ENCODE measurements at places on chromosomes 1 and 21.

GRCh38 chr1:12424793-12425192 lies 193.2 kb downstream of the DHRS3 start:
- no peak for DNase-seq

DNA sequence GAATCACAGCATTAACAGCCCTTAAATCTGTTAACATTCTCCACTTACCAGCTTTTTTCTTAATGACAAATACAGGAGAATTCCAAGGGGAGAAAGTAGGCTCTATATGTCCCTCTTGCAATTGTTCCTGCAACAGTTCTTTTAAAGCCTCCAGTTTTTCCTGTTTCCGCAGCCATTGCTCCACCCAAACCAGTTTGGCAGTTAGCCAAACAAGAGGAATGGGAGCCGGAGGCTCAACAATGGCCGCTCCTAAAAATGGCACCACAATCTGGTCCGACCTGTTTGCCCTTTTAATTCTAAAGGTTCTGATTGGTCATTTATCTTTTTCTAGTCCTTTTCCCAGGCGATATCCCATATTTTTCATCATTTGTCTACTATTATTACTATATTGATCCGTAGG lies 14.0 kb upstream of the L1TD1 start:
- no peak for DNase-seq

GRCh38 chr1:119222271-119222670 lies 81.8 kb upstream of the WARS2 start:
- DNase-seq = no peak

DNA sequence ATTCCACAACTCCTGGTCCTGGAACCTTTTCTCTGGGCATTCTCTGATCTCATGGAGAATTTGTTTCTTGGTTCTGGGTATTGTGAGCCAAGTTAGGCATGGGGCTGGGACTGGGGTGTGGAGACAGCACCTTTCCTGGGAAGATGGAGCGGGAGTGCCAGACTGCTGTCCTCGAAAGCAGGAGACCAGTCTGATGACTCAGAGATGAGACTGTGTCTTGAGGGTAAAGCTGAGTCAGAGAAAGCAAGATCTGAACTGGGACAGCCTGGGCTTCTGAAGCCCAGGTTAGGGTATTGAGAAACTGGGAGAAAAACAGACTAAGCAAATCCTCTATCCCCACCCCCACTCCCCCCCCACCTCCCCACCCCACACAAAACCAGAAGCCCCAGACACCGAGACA lies 2.2 kb upstream of the KANK4 start:
- no peak for DNase-seq

DNA sequence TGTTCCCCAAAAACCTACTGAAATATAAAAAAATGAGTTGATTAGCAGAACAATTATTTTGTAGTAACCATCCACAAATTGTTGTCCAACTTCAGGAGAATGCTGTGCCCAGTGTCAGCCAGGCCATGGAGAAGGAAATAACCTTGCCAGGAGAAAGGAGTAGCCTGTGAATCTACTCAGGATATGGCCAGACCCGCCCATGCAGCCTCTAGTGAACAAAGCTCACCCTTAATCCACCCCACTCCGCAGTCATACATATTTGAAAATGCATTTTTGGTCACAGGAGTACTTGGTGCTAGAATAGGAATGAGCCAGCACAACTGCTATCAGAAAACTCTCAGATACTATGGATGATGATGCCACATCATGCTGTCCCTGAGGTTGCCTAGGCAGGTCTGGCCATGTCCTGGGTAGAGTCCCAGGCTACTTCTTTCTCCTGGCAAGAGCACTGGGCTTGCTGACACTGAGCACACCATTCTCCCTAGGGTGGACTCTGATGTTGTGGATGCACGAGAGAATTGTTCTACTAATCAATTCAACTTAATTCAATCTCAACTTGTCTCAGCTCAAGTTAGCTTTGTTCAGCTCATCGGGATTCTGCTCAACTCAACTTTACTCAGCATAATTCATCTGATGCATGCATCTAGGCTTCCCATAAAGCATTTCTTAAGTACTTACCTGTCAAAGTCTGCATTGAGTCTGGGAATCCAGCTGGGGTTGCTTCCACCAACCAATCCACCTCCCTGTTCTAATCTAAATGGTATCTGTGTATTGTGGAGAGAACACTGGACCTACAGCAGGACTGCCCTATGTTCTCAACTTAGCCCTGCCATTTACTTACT lies 18.2 kb downstream of the STYXL2 start:
- no peak for DNase-seq

Data from stimulated activated CD8-positive, alpha-beta memory T cell treated with anti-CD3 and anti-CD28 coated beads, Interleukin-2, amount 100 ng/mL, for 48 hours (primary cell).